ENCODE measurements at places on chromosomes 4 and X. TPM values are rescaled to one million over a fixed set of nuclear protein-coding genes. Genes with fewer than 3 reads are reported as not detected.

Gene GPC4
- not detected for polyA plus RNA-seq

Gene TBC1D8B
- polyA plus RNA-seq = 1.4 TPM

DNA sequence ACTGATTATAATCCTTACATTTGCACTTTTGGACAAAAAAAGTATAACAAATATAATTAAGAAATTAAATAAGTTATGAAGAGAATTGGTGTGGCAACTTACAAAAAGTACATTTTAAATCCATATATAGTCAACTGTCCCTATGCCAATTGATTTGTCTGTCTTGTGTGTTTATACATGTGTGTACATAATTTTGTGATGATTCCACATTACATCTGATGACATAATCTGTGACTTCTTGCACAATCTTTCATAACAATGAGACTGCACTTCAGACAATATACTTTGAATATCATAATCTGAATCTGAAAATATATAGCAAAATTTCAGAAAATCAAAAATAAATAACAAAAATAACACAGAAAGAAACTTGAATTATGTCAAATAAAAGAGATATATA lies 953.4 kb downstream of the FAT4 start:
- no peak for DNase-seq

DNA sequence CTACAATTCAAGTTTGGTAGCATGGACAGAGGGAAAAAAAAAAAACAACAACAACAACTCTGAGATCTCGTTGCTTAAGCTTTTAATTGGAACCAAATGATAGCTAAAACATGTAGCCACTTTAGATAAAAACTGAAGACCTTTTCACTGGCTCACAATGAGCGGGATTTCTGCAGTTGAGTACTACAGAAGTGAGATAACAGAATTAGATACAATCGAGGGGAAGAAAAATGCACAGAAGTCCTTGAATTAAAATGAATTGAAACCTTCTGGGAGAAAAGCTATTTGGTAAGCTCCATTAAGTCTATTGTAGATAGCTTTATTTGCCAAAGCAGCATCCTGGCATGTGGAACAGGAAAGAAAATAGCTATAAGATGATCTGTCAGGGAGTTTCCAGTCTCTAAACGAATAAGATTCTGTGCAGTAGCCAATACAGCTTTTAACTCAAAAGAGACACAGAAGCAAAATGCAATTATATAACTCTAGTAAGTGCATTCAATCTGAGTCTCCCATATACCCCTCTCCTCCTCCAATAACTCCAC lies 248.5 kb downstream of the ENOX2 start:
- DNase-seq = no peak

Gene BEND4
- polyA plus RNA-seq = 0.01 TPM

DNA sequence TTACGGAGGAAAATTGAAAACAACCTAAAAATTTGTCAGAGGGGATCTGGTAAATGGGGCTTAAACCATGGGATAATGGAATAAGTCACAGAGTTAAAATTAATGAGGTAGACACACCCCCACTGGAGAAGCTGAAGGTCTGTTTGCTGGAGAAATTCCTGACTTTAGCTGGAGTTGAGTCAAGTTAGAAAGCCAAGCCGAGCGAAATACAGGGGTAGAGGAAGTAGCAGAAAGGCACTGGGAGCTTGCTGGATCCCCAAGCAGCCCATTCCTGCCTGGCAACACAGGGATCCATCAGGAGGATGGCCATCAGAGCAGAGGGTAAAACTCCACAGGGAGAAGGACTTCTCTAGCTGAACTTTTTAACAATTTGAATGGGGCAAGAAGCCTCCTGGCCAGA lies 163.8 kb downstream of the ATRX start:
- no peak for DNase-seq

DNA sequence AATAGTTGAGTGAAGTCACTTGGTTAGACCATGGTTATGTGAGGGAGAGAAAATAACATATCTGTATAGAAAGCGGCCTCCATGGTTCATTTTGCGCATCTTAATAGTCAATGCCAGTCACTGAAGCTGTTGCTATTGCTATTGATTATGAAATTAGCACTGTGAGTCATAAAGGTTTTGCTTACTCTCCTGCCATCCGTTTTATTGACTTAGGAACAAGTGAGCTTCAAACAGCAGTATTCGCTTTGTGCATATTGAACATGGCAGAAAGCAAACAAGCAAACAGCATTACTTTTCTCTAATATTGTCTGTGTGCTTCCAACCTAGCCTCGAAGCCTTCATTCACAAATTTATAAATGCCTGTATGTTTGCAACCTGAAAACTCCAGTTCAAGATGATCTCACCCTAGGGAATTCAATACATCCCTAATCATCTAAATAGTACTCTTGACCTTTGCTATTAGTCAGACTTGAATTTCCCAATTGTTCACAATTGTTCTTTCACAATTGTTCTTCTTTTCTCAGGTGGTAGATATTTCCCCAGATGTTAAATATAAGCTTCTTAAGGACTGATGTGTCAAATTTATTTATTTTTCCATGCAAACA lies 55.9 kb upstream of the GABRA2 start:
- no peak for DNase-seq

DNA sequence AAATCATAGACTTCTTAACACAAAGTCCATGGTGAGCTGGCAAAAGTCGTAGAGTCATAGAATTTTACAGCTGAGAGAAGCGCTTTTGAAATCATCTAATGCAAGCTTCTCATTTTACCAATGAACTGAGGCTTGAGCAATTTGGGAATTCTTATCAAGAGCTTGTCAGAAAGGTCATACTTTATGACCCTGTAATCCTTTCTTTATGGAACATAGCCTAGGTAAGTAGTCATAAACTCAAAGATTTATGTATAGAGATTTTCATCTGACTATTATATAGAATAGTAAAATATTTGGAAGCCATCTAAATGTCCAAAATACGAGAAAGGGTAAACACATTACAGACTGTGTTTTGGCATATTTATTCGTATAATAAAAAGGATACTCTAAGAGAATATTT lies 563.5 kb downstream of the PCDH7 start:
- DNase-seq = no peak

DNA sequence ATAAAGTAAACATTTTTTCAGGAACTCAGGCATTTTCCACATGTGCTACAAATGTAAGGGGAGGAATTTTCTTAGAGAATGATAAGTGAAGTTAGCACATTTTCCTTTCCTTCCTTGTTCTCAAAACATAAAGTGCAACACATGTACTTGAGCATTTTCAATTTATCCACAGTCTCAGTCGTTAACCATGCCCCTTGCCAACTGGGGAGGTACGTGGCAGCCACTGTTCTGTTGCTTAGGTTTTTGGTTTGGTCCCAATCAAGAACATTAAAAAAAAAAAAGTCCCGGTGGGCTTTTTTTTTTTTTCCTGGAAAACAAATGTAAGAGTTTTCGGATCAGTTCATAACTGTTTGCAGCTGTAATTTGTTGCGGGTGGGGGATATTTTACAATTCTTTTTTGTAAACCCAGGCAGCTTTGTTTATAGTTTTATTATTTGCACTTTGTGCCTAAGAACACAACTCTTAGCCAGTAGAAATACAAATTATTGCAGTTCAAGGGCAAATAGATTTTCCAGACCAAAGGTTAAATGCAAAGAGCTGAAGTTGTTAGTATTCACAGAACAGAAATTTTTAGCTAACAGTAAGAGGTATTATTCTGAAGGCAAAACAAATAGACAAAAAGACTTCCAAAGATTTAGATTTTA lies 112.1 kb upstream of the NAP1L5 start:
- no peak for DNase-seq

GRCh38 chr4:5357870-5358269 lies 306.6 kb downstream of the STK32B start:
- no peak for DNase-seq

Gene ANK2
- not detected for polyA plus RNA-seq

DNA sequence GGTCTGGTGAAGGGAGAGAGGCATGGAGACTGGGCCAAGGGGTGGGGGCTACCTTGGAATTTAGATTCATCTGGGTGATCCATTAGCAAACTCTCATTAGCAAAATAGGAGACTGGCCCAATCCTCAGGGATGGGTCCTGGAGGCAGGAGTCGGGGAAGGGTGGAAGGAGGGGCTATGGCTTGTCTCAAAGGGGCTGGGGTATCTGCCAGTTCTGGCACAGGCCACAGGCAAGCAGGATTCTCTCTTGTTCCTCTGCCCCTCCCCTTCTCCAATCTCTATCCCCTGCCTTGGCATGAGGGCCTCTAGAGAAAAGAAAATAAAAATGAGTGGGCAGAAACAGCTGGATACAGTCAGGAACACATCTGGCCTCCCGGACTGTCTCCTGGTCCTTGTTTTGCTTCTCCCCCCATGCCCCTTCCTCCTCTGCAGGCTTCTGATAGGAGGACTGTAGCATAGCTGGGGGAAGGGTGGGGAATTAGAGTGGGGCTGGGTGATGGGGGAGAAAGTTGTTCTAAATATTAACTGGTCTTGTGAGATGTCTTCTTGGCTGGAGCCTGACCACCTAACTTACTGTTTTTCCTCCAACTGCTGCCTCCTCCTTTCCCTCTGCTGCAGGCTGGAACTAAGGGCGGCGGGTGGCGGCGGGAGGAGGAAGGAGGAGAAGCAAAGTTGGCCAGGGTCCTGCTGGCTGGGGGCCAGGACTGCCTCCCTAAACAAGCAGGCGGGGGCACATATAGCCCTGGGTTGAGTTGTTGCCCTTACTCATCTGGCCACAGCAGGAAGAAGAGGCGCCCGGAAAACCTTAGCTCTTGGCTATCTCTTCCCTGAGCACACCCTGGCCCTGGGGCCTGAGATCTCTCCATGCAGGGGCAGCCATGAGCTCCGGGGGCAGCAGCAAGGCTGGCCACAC lies 53.3 kb upstream of the LAS1L start:
- peak; percentile 38 for DNase-seq

GRCh38 chrX:15785176-15785750 lies 5.0 kb upstream of the ZRSR2 start:
- DNase-seq = peak; percentile 1

Gene SLC6A14
- polyA plus RNA-seq = not detected

DNA sequence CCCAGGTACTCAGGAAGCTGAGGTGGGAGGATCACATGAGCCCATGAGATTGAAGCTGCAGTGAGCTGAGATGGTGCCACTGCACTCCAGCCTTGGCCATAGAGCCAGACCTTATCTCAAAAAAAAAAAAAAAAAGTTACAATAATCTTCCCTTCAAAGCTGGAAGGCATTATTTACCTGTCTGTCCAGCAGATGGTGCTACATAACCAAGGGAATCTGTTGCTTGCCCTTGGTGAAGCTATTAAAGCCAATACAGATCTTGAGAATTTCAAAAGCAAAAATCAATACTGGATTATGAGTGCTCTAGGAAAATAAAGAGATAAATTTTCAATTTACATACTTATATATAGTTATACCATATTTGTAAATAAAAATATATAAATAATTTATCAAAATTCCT lies 25.9 kb downstream of the PKD2 start:
- peak; percentile 69 for DNase-seq

Gene NKX6-1
- polyA plus RNA-seq = not detected

GRCh38 chr4:47031011-47031678 lies at the start of gene GABRB1:
Gene GABRB1 (plus strand): TSS chr4:47031567.
- peak; percentile 62 for DNase-seq

DNA sequence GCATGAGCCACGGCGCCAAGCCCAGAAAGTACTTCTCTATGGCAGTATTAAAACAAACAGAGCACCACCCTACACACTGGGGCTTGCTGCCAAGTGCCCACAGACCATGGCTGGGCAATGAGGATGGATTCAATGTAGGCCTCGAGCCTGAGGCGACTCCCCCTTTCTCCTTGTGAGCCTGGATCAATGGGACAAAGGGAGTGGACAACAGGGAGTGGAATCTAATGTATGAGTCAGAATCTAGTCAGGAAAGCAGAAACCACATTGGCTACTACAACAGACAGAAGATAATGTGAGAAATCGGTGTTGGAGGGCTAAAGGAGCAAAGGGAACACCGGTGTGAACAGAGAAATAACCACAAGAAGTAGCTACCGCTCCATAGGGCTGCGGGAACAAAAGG lies 37.7 kb upstream of the OCIAD2 start:
- no peak for DNase-seq

Gene ADH4
- not detected for polyA plus RNA-seq

DNA sequence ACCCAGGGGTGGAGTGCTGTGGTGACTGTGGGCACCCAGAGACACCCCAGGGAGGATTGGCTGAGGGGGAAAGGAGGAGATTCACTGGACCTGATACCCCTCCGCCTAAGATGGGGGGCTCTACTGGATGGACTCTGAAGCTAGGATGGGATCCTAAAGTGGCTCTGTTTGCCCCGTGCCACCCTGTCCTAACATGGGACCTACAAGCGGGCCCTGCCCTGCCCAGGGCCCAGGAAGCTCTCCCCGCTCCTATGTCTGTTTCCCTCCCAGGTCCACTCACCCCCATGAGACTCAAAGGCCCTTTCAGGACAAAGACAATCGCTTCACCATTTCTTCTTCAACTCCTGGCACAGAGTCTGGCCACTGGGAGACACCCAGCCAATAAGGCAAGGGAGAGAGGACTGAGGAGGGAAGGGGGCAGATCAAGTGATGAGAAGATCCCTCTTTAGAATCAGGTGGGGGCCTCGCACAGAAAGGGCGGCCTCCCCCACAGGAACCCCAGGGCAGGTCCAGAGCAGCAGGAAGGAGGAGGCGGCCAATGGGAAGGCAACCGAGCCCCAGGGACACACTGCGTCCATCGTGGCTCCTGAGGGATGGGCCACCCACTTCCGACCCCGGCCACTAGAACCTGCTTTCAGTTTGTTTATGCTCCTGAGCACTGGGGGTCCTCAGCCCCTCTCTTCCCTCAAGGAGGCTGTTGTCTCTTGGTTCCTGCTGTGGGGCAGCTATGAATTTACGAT lies 155.4 kb downstream of the AFAP1 start:
- DNase-seq = no peak

GRCh38 chr4:56979421-56980072 lies 851 bp downstream of the POLR2B start:
- peak; percentile 44 for DNase-seq

GRCh38 chr4:145552181-145552822 lies 66.9 kb upstream of the MMAA start:
- DNase-seq = no peak

DNA sequence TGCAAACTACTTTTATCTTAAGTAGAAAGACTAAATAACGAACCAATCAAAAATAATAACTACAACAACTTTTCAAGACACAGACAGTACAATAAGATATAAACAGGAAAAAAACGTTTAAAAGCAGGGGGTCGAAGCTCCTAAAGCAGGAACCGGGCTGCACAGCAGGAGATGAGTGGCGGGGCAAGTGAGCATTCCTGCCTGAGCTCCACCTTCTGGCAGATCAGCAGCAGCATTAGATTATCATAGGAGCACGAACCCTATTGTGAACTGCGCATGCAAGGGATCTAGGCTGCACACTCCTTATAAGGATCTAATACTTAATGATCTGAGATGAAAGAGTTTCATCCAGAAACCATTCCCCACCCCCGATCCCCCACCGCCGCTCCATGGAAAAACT lies 146.2 kb downstream of the TEX11 start:
- DNase-seq = no peak

- no peak for DNase-seq
Observed at GRCh38 chrX:153366119-153366518, 32.2 kb downstream of the ZNF275 start.

Gene HTRA3
- 10.6 TPM for polyA plus RNA-seq

Gene MAGEB10
- not detected for polyA plus RNA-seq

GRCh38 chrX:77694491-77694890 lies 91.5 kb downstream of the ATRX start:
- no peak for DNase-seq

- no peak for DNase-seq
Observed at GRCh38 chr4:179292468-179292867, 1850.2 kb upstream of the AGA start.

Gene NRK
- polyA plus RNA-seq = 1.1 TPM

Gene TRIM2
- 6.8 TPM for polyA plus RNA-seq

Measured in endothelial cell of umbilical vein (primary cell).